ENCODE measurements at places on chromosomes 5 and 9. TPM values are rescaled to one million over a fixed set of nuclear protein-coding genes. Genes with fewer than 3 reads are reported as not detected.

Gene SLC28A3
- 1.5 TPM for total RNA-seq

Gene IL33
- total RNA-seq, result not detected

Gene NIM1K
- total RNA-seq, result 3.4 TPM

GRCh38 chr5:176671890-176672747 lies 24.8 kb downstream of the TSPAN17 start:
- H3K36me3 ChIP-seq, result no peaks in the 10 kb centered on the region
- H3K27me3 ChIP-seq, result peaks cover 21% of the 10 kb centered on the region
- no peak overlapping the region for H3K4me3 ChIP-seq
- H3K27ac ChIP-seq, result no peak overlapping the region
- no peaks in the 10 kb centered on the region for H3K4me1 ChIP-seq

GRCh38 chr5:114391321-114391720 lies 29.5 kb downstream of the KCNN2 start:
- H3K27ac ChIP-seq, result no peak overlapping the region
- no peaks in the 10 kb centered on the region for H3K4me1 ChIP-seq
- H3K27me3 ChIP-seq, result no peaks in the 10 kb centered on the region
- no peak for DNase-seq
- no peak overlapping the region for H3K4me3 ChIP-seq

DNA sequence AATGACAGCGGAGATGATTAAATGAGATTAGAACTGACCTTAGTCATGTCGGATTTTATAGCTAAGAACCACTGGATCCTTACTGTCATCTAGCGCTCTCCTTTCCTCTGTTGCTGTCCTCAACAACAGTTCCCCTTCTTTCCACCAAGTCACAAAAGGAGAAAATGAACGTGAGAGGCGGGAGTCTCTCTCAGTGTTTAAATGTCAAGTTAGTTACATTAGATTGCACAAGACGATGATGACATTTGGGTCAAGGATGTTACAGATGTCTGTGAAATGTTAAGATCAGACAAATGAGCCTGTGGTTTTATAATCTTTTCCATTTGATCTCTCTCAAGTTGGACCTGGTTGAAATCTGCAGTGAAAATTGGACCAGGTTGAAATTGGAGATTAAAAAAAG lies 53.5 kb downstream of the FBXO38 start:
- H3K4me1 ChIP-seq, result peaks cover 9% of the 10 kb centered on the region
- peak overlapping the region; percentile 96 for H3K27ac ChIP-seq
- peak overlapping the region; percentile 75 for H3K4me3 ChIP-seq
- no peaks in the 10 kb centered on the region for H3K27me3 ChIP-seq
- no peak for DNase-seq
